ENCODE measurements at places on chromosomes 6 and 20.

GRCh38 chr6:35051396-35051795 is 89.7 kb downstream of the TCP11 start:
- no peak for DNase-seq

DNA sequence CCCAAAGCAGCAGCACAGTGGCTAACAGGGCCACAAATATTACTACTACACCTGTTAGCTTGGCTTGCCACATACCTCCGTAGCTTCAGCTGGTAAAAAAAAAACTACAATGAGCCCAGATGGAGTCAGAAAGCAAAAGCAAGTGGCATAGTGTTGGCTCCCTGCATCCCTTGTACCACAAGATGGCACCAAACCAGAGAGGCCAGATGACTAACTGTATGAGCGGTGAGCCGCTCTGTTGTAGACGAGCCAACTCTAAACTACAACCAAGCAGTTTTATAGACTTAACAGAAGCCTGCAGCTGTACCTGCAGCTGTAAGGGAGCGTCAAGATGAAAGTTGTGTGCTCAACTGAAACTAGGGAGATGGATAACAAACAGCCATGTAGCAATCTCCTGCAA is 84.5 kb upstream of the MCHR2 start:
- peak; percentile 12 for DNase-seq

DNA sequence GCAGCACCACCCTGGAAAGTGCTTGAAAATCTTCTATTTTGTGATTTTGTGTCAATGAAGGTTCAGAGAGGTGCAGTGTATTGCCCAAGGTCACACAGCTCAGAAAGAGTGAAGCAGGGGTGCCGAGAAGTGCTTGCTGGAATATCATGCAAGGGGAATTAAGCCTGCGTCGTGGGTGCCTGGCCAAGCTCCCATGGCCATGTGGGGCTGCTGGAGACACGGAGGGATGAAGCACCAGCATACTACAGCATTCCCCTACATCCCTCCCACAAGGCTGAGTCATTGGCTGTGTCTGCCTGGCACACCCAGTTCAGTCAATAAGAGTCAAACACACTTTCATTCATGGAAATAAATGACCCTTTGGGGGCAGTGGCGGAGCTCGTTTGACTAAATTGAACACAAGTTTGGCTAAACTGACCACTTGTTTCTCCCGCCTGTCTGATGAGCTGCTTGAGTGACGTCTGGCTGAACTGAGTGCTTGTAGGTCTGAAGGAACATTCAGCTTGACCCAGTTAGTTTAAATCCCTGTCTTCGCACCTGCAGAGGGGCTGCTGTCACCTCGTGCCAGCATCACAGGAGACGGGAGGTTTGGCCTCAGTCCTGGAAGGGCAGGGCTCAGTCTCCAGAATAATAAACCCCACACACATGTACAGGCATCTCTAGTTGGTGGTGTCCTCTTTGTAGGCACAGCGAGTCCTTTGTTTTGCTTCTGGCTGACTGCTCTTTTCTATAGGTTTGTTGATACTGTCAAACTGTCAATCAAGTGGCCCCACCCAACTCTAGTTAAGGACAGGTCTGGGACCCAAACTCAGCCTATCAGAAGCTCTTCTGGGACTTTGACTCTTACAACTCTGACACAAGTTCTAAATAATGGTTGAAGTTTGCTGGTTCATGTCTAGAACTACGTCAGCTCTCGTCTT is 8.4 kb upstream of the TGM2 start:
- no peak for DNase-seq

- no peak for DNase-seq
Observed at GRCh38 chr6:2799936-2800527, 34.8 kb downstream of the WRNIP1 start.

DNA sequence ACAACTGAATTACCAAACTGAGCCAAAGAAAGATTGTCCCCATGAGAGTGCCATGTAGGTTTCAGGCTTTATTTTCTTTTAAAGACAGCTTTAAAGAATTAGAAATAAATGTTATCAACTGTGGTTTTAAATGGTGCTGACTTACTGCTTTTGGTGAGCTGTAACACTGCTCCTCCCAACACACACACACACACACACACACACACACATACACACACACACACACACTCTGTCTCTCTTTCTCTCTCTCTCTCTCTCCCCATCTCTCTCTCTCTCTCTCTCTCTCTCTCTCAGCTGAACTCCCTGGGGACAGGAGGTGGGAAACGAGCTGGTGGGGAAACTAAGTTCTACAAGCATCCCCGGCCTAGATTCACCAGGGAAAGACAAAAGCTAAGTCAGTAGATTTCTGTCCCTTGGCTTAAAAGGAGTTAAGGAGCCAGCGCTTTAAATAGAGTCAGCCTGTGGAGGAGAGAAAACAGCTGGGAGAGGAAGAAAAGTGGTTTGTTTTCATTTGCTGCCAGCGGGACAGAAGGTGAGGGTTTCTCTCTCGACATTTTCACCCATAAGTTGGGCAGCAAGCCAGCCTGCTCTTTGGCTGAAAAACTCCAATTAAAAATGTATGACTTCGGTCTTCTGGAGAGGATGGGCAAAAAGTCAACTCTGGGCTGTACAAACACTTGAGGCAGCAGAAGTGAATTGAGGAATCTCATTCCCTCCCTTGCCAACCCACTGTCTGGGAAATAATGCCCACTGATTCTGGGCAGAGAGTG is 27.4 kb downstream of the CBLN4 start:
- no peak for DNase-seq

- DNase-seq: no peak
Observed at GRCh38 chr6:129701721-129702455, 8.1 kb downstream of the ARHGAP18 start.

GRCh38 chr6:17267566-17267965 is 13.6 kb upstream of the RBM24 start:
- no peak for DNase-seq

DNA sequence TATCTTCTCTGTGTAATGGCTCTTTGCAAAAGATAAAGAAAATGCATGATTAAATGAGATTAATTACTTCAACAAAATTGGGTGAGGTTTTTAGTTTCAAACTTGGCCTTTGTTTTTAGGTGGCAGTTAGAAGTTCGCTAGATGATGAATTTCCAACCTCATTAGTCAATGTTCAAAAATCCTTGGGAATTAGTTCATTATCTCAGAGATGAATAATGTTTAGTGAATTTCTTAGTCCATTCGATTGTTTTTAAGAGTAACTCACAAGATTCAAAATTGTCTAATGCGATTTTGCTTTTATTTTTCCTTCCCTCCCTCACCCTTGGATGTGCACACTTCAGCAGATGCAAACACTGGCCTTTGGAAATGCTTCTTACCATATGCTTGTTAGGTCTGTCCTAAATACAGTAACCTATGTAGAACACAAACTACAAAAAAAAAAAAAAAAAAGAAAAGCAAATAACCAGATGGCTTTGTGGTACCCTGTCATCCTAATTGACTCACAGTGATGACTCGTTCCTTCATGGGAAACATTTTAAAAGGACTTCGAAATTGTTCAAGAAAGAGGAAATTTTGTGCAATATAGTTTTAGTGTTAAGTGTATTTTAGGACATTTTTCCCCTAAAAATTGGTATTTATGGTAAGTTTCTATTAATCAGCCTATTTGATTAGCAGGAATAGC is 66.7 kb downstream of the FAM229B start:
- DNase-seq: no peak

- no peak for DNase-seq
Observed at GRCh38 chr6:169650959-169651292, 50.9 kb downstream of the WDR27 start.

- no peak for DNase-seq
Observed at GRCh38 chr20:24702501-24703283, 233.3 kb downstream of the SYNDIG1 start.

DNA sequence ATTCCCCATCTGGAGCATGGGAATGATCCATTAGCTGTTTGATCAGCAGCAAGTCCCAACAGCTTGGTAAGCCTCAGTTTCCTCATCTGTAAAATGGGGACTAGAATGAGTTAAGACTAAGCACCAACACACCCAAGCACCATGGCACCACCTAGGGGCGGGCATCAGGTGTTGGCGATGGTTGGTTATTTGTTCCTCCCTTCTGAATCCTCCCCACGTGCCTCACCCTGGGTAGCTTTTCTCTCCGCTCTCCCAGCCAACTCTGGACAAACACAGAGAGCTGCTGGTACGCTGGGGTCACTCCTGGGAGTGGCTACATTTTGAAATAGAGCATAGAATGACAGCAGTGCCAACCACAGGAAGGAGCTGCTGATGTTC is 13.3 kb upstream of the ITPR3 start:
- no peak for DNase-seq

DNA sequence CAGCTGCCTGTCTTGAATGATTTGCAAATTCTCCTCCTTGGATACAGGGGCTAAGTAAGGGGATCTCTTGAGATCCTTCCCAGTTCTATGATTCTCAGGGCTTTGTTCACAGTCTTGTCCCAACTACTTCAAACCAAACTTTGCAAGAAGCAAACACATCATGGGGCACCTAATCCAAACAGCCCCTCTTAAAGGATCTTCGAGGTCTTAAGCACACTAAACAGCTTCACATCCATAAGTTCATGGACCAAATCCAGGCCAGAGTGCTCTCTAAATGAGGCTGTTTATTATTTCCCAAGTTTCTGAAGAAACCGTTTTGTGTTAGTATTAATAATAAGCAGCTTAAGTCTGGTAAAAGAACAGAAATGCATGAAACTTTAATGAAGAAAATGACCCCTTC is 75.2 kb downstream of the KIF6 start:
- no peak for DNase-seq

DNA sequence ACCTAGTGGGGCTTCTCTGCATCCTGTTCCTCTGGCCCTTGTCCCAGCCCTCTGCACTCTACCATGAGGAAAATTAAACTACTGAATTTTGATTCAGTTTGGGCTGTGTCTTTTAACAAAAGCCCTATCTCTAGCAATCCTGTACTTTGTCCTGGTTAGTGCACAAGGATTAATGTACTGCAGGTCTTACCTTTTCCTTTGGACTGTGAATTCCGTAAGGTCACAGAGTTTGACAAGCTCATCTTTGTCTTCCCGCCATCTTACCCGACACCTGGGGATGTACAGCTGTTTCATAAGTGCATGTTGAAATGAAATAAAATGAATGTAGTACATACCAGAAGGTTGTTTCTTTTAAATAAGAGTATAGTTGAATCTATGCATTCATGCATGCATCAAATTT is 41.5 kb upstream of the MYLIP start:
- no peak for DNase-seq

DNA sequence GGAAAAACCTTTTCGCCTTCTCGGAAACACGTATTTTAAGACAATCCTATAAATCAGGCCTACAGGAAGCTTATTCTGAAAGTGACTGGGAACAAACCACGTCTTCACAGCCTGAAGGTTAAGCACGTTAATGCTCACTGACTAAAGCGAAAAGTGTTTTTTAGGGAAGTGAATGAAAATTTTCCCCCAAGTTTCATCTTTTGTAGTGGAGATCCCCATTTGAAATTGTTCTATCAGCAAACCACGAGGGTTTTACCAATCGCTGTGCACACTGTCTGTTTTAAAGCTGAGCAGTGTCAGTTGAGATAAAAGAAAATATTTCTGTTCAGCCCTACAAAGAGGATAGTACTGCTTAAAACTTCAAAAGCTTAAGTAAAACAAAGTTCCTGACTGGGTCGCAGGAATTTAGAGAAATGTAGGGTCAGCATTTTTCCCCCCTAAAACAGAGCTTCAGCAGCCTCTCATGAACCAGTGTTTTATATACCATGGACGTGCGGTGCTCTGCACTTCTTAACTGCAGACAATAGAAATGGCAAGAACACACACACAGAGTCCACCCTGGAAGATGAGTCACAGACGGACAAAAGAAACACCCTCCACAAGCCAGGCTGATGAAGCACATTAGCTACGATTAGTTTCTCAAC is 34.9 kb downstream of the SLC22A23 start:
- DNase-seq: no peak

GRCh38 chr6:85458184-85458583 is 8.3 kb downstream of the NT5E start:
- no peak for DNase-seq

- no peak for DNase-seq
Observed at GRCh38 chr6:109696355-109696754, 5.3 kb downstream of the FIG4 start.

- no peak for DNase-seq
Observed at GRCh38 chr20:623704-624103, 13.6 kb upstream of the TCF15 start.

DNA sequence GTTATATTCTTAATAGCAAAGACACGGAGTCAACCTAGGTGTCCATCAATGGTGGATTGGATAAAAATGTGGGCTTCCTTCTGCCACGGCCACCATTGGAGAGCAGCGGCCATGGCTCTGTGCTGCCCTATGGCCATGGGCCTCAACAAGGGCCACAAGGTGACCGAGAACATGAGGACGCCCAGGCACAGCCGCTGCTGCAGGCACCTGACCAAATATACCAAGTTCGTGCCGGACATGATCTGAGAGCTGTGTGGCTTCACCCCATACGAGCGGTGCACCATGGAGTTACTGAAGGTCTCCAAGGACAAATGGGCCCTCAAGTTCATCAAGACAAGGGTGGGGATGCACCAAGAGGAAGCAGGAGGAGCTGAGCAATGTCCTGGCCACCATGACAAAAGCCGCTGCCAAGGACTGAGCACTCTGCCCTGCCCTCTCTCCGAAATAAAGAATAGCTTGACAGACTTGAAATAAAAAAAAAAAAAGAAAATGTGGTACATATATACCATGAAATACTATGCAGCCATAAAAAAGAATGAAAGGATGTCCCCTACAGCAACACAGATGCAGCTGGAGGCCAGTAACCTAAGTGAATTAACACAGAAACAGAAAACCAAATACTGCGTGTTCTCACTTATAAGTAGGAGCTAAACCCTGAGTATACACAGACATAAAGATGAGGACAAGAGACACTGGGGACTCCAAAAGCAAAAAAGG is 81.0 kb downstream of the FKBP5 start:
- no peak for DNase-seq

DNA sequence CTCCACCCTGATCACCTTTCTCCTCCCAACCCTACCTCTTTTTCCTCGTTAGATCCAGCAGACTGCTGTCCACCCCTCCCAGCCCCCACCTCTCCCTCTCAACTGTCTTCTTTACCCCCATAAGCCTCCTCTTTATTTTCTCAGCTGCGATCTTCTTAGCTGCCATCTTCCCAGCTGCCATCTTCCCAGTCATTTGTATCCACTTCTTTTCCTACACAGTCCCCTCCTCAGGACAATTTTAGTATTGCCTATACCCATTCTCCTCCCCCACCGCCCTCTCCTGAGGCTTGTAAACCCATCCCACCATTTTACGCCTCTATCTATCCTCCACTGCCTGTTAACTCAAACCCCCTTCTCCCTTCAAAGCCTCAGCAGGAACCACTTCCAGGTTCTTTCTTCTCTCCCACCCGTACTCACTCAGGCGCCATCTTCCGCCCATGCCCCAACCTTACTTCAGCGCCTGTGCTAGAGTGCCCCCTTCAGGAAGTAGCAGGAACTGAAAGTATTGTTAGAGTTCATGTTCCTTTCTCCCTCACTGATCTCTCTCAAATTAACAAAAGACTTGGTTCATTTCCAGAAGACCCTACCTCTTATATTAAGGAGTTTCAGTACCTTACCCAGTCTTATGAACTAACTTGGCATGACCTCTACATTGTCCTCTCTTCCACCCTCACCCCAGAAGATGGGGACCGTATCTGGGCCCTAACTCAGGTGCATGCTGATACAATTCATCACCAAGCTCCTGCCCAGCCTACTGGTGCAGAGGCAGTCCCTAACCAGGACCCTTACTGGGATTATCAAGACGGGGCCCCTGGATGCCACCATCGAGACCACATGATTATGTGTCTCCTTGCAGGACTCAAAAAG is 236.0 kb downstream of the ADGRG6 start:
- DNase-seq: no peak

GRCh38 chr6:118509009-118509617 is 39.0 kb upstream of the PLN start:
- DNase-seq: no peak

Measured in nephron progenitor cell (in vitro differentiated cells).